ENCODE measurements at places on chromosomes 13 and 19. TPM values are rescaled to one million over a fixed set of nuclear protein-coding genes. Genes with fewer than 3 reads are reported as not detected.

The GPR42 gene
- not detected for total RNA-seq

DNA sequence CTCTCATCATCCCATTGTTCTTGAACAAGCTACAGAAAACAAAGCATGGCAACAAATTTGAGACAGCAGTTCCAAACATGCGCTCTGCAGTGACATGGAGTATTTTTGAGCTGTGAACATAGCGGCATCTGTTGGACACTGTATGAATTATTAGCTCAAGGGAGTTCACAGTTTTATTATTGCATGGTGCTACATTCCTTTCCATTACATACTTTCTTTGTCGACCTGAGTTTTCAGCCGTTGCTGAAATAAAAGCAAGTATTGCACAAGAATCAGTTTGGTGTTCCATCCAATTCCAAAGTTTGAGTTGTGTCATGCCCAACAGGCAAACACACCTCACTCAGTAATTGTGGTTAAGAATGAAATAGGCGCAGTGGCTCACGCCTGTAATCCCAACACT, 30.1 kb upstream of the METTL21C start:
- DNase-seq, result no peak

GRCh38 chr19:48726556-48726955, 7.0 kb upstream of the MAMSTR start:
- DNase-seq, result no peak

DNA sequence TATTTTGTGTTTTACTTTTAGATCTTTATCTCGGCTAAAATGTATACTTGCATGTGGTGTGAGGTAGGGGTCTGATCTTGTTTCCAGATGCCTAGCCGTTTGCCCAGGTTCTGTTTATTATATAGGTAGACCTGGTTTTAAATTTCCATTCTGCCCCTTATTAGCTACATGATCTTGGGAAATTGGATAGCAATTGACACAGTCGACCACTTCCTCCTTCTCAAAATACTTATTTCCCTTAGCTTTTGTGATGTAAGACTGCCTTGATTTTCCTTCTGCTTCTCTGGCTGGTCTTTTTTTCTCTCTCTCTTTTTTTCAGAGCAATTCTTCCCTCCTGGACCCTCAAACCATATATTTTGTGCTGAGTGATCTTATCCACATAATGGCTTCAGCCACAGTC, 3.0 kb upstream of the PGLYRP1 start:
- DNase-seq, result no peak

DNA sequence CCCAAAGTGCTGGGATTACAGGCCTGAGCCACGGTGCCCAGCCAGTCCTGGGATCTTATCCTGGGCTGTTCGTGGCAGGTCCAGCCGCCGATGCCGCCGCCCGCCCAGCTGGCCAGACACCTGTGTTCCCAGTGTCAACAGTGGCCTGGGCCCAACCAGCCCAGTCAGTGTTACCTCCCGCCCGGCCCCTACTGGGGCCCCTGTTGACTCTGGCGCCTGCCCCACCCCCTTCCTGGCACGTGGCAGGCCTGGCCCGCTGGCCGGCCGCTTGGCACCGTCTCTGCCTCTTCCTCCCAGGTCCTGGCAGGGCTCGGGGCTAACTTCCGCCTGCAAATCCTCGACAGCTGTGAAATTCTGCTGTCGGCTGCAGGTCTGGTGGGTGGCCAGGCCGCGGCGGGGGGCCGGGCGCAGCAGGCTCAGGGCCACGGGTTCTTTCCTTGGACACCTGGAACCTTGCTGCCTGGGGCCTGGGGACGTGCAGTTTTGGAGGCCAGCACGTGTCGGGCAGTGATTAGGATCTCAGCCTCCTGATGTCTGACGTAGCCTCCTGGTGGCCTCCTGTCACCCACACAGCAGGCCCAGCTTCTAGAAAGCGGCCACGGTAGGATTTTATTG, 9.1 kb downstream of the ARID3A start:
- DNase-seq, result no peak
